ENCODE measurements at places on chromosomes 4 and X. TPM values are rescaled to one million over a fixed set of nuclear protein-coding genes. Genes with fewer than 3 reads are reported as not detected.

Gene TRAM1L1
- 0.26 TPM for total RNA-seq

Gene MAGEA9B
- not detected for total RNA-seq

Gene USP26
- not detected for total RNA-seq

Gene HMGB3
- 33.2 TPM for total RNA-seq

Gene NDP
- 0.78 TPM for total RNA-seq

Gene UNC5C
- total RNA-seq, result 0.18 TPM

Gene GRID2
- not detected for total RNA-seq

Gene MXD4
- 74.8 TPM for total RNA-seq

Gene PCDH19
- 0.33 TPM for total RNA-seq

Gene FAM53A
- 2.0 TPM for total RNA-seq

Gene CDX4
- total RNA-seq, result not detected

Gene PAK3
- total RNA-seq, result 1.5 TPM

Gene SAP30
- total RNA-seq, result 19.3 TPM

Gene ARHGAP10
- 28.8 TPM for total RNA-seq

Gene IL2
- total RNA-seq, result not detected

Gene SERTM2
- total RNA-seq, result not detected

Gene TMEM154
- total RNA-seq, result 9.1 TPM

Gene NDUFC1
- total RNA-seq, result 66.4 TPM

Gene ABCD1
- total RNA-seq, result 9.5 TPM

Gene CCDC110
- 0.73 TPM for total RNA-seq

Gene ADGRG2
- not detected for total RNA-seq

Gene PUDP
- 7.4 TPM for total RNA-seq

Gene DUSP9
- total RNA-seq, result 0.04 TPM

Gene LANCL3
- total RNA-seq, result 0.99 TPM

Gene PAGE1
- total RNA-seq, result not detected

Gene ADGRG4
- total RNA-seq, result not detected

Gene MSL3
- 50.7 TPM for total RNA-seq

Gene SOD3
- not detected for total RNA-seq

Gene PNCK
- total RNA-seq, result not detected

Gene PRR27
- not detected for total RNA-seq

Gene CLGN
- total RNA-seq, result 0.25 TPM

All from pulmonary artery endothelial cell (primary cell).